ENCODE measurements at places on chromosomes 7 and 10. TPM values are rescaled to one million over a fixed set of nuclear protein-coding genes. Genes with fewer than 3 reads are reported as not detected.

SYT15B gene
- 0.51 TPM for total RNA-seq

SEMA3A gene
- total RNA-seq = 80.2 TPM

DNA sequence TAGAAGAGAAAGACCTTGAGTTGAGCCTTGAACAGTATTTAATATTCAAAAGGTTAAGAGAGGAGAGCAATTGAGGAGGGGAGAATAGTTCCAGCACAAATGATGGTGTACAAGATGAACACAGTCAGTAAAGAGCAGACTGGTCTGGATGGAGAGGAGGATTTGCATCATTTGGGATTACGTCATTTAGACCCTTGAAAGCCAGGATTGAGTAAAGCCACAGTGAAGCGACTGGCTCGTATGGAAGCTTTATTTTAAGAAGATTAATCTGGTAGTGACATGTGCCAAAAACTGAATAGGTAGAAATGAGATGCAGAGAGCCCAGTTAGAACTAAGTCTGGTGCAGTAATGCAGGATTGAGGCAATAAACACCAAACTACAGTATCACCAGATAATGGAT, 52.6 kb downstream of the TRUB1 start:
- DNase-seq = no peak

DNA sequence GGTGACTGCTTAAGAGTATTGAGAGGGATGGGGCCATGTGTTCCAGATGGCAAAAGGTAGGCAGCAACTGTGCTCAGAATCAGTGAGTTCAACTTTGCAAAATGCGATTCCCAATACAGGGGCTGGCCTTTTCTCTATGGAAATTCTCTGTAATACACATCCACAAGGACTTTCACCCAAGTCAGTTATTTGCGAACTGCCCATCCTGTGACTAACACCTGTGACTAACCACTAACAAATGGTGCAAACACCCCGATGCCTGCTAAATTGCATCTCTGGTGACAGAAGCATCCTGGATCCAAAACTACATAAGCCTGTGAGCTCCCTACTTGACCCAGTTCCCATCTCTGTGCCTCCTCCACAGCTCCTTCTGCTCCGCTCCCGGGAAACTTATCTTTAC, 9.0 kb upstream of the CUZD1 start:
- peak; percentile 67 for DNase-seq

DNA sequence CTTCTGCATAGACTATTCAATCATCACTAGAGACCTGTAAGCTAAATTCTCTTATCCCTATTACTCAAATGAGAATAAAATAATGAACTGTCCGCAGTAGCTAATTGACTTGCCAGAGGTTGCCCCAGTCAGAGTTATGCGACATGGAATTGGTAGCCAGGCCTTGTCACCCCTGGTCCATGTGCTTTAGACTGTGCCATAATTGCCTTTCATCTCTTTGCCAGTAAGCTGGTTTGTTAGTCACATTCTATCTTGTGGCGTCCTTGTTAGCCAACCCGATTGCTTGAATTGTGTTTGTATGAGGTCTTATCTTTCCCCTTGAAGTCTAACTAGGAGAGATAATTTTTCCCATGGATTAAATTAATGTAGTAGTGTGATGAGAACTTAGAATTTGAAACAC, 262.6 kb downstream of the CSTF2T start:
- no peak for DNase-seq

DNA sequence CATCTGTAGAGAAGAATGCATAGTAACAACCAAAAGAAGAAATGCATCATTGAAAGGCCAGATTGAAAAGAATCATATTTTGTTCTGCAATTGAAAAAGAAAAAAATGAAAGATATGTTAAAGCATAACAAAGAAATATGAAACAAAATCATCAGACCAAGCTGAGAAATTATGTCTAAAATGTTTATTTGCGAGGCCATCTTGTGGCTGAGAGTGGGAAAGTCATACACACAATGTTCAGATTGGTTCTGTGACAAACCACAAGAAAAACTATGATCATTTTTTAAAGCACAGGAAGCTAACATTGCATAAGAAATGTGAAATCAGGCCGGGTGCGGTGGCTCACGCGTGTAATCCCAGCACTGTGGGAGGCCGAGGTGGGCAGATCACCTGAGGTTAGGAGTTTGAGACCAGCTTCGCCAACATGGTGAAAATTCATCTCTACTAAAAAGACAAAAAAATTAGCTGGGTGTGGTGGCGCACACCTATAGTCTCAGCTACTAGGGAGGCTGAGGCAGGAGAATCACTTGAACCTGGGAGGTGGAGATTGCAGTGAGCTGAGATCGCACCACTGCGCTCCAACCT, 36.6 kb downstream of the ABCB5 start:
- DNase-seq = peak; percentile 46

- DNase-seq = no peak
Measured at GRCh38 chr10:17144757-17145156, 15.1 kb upstream of the CUBN start.

GRCh38 chr7:130491841-130492522, at the start of gene MEST:
Gene MEST (plus strand): TSS chr7:130492085. CDS start chr7:130492314, 229 bp downstream.
- peak; percentile 4 for DNase-seq

GRCh38 chr10:44552726-44553125, 167.8 kb upstream of the CXCL12 start:
- no peak for DNase-seq

- no peak for DNase-seq
Measured at GRCh38 chr7:66202441-66202840, 2.7 kb upstream of the TPST1 start.

- DNase-seq = no peak
Measured at GRCh38 chr7:132213583-132213982, 362.7 kb downstream of the PLXNA4 start.

DNA sequence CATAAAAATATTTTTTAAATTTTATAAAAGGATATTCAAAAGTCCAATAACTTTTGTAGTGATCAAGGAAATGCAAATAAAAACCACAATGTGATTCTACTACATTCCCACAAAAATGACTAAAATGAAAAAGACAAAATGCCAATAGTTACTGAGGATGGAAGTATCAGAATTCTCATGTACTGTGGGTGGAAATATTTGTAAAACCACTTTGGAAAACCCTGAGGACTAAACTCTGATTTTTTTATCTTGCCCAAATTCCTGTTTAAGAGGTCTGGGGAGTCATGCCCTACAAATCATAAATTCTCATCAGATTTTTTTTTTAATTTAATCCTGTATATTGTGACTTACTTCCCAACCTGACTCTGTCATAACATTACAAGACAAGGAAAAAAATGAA, 9.8 kb upstream of the SEMA3D start:
- DNase-seq = no peak

GRCh38 chr10:109820620-109821405, 102.5 kb downstream of the XPNPEP1 start:
- DNase-seq = no peak

Data from dermis blood vessel endothelial cell (primary cell).